ENCODE measurements at places on chromosomes 11 and 22.
A peak's percentile ranks its signal among the peaks of the same experiment; 100 is the strongest.

- DNase-seq: no peak
Observed at GRCh38 chr11:6405846-6406245, 13.0 kb downstream of the APBB1 start.

GRCh38 chr11:128375961-128376360 is 211.4 kb downstream of the ETS1 start:
- no peak for DNase-seq

DNA sequence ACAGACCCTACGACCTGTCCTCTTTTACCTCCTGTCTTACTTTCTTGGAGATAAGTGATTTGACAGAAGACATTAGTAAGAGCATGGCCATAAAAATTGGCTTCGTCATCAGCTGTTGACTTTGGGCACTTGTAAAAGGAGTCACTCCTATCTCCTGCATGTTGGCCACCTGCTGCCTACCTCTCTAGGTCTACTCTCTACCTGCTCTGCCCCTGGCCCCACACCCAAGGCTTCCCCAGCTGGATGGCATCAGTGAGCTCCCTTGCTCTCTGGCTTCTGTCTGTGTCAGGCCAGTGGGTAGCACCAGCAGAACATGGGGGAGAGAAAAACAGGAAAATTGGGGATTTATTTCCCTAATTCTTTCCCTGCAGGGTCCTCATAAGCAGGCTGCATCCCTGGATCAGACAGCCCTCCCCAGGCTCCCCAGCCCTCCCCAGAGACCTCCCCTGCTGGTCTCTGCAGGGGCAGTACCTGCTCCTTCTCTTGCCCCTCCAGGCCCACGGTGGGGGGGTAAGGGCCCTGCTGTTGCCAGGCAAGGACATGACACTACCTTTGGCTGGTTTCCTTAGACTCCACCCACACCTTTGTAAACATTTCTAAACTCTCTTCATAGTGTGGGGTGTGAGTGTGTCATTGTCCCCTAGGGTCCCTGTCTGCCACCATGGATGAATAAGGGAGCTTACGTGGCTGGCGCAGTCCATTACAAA is 157.0 kb upstream of the NECTIN1 start:
- no peak for DNase-seq

DNA sequence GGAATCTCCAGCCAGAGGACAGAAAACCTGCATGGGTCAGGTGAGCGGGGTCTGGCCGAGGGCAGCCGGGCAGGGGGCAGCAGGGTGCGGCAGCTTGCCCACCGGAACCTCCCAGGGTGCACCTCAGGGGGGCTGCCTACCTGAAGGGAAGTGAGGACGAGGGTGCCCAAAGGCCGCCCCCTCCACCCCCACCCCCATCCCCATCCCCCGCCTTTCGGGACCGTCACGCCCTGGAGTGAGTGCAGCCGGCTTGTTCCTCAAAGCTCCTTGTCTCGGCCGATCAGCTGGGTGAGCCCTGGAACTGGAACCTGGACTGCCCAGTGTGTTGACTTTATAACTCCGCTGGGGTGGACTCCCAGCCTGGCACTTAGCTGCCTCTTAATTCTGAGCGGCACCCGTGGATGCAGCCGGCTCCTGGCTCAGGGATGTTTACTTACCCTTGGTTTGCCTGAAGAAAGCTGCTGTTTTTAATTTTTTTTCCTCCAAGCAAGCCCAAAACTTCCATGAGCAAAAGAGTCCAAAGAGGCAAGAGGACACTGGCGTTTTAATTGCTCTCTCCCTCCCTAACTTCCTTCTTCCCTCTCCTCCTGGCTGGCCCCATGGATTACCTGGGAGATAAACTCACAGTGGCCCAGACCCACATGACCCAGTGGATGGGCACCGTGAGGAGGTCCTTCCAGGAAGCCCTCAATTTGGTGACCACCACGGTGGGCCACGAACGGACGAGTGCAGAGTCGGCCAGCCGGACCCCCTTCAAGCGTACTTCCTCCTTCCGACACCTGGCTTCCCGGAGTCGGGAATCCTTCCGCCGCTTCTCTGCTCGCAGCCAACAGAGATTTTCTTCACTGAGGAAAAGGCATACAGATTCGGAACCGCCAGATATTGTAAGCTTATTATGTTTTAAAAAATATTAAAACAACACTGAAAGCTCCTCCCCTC is 87.8 kb upstream of the CRYBB3 start:
- no peak for DNase-seq

GRCh38 chr11:9028581-9028980 is 24.8 kb upstream of the NRIP3 start:
- no peak for DNase-seq

DNA sequence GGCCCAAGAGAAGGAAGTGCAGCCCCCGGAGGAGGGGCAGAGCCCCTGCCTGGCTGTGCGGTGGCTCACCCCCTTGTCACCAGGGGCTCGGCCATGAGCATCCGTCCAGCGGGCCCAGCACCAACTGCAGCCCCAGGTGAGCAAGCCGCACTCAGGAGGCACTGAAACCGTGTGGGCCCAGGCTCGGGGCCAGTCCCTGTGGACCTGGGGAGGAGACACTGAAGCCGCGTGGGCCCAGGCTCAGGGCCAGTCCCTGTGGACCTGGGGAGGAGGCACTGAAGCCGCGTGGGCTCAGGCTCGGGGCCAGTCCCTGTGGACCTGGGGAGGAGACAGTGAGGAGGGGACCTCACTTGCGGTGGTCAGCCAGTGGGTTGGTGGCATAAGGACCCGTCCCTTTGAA is 13.9 kb downstream of the LSP1 start:
- no peak for DNase-seq

- DNase-seq: peak; percentile 62
Observed at GRCh38 chr22:35430897-35431322, 31.0 kb downstream of the MCM5 start.

DNA sequence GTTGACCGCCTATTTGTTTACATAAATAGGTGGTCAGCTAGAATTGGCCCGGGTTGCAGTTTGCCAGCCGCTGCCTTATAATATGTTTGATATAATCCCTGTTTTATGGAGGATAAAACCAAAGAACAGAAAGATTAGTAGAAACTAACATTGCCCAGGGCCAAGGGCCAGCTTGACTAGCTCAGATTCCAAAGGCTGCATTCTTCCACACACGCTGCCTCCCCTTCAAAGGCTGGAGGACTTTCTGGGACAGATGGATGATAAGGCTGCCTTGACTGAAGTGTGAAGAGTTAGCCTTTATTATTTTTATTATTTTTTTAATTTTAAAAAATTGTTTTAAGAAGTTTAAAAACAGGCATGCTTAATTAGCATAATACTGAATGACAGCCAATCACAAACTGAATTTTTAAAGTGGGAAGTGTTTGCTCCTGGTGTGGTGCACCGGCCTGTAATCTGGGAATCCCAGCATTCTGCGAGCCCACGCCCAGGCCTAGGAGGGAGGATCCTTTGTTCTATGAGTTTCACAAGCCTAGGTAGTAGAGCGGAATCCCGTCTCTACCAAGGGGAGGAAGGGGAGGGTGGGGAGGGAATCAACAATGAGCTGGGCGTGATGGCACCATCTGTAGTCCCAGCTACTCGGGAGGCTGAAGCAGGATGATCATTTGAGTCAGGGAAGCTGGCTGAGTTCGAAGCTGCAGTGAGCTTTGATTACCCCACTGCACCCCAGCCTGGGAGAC is 114.9 kb downstream of the NAV2 start:
- no peak for DNase-seq

- no peak for DNase-seq
Observed at GRCh38 chr11:14110629-14111028, 148.1 kb downstream of the SPON1 start.

- DNase-seq: no peak
Observed at GRCh38 chr11:100625041-100625440, 62.0 kb upstream of the ARHGAP42 start.

All from epithelial cell of proximal tubule (primary cell).